ENCODE measurements at places on chromosomes 7 and 10.

- no peak for DNase-seq
These were observed 197.1 kb downstream of the SUGCT start for GRCh38 chr7:40331915-40332314.

DNA sequence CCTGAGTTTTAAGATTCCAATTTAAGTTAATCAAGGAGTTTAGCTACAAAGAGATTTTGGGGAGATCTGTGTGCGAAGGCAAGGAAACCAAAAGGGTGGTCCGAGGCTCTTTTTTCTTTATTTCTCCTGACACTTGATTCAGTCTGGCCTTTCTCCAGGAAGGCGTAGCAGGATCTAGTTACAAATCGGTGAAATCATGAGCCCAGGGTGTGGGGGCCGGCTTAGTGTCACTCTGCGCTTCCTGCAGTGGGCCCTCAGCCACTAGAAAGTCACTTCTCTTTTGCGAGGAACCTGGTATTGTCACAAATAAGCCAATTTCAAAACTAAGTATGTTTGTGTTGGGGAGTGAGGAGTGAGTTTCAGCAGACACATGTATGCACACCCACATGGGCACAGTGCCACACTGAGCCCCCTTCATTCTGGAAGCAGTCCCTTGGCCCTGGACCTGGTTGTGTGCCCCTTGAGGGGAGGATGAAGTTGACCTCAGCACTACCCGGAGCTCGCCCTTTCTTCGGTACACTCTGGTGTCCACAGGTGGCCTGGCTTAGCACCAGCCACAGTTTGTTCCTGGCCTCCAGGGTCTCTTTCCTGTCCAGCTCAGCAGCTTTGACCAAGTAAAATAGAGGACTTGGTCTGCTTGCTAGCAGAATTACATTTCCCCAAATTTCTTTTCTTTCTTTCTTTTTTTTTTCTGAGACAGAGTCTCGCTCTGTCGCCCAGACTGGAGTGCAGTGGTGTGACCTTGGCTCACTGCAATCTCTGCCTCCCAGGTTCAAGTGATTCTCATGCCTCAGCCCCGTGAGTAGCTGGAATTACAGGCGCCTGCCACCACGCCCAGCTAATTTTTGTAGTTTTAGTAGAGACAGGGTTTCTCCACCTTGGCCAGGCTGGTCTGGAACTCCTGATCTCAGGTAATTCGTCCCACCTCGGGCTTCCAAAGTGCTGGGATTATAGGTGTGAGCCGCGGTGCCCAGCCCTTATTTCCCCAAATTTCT lies 84.0 kb upstream of the BTBD16 start:
- no peak for DNase-seq

GRCh38 chr10:4647109-4647785 lies 178.8 kb upstream of the AKR1E2 start:
- no peak for DNase-seq

DNA sequence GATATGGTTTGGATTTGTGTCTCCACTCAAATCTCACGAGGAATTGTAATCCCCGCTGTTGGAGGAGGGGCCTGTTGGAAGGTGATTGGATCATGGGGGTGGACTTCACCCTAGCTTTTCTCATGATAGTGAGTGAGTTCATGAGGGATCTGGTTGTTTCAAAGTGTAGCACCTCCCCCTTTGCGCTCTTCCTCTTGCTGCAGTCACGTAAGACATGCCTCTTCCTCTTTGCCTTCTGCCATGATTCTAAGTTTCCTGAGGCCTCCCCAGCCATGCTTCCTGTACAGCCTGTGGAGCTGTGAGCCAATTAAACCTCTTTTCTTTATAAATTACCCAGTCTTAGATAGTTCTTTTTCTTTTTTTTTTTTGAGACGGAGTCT lies 17.1 kb downstream of the CDNF start:
- no peak for DNase-seq

- no peak for DNase-seq
These were observed 900.3 kb downstream of the CCSER2 start for GRCh38 chr10:85228726-85229125.

GRCh38 chr10:70982443-70982842 lies 94.1 kb upstream of the PCBD1 start:
- DNase-seq: no peak

- no peak for DNase-seq
These were observed 612 bp upstream of the SLC18A3 start for GRCh38 chr10:49609283-49610113.

DNA sequence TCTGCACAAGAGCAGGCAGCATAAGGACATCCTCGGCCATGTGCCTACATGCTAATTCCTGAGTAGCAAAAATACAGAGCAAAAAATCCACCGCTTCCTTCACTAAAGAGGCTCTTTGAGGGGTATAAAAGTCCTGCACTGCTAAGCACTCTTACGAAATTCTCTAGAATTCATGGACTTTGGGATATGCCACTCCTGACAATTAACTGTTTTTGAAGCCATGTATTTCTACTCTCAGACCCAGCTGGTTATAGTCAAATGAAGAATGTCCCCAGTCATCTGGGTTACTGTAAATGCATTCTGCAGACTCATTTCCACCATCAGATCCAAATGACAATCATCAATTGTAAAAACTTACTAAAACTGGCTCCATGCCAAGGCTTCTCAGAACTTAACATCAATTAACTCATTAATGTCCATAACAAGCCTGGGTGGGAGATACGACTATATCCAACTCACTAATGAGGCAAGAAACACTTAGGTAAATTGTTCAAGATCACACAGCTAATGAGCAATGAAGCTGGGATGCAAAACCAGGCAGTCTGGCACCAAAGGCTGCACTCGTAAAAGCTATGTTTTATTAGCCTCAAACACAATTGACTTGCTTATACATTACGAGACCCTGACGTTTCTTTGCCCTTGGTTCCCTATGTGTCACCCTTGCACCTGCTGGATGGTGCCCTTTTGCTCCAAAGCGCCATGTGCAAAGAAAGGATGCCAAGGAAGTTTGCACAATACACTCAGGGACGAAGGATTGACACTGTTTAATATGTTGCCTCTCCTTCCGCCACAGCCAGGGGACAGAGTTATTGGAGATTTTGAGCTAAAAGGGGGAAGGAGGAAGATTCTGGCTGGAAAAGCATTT lies 250.4 kb downstream of the ELMO1 start:
- DNase-seq: no peak

DNA sequence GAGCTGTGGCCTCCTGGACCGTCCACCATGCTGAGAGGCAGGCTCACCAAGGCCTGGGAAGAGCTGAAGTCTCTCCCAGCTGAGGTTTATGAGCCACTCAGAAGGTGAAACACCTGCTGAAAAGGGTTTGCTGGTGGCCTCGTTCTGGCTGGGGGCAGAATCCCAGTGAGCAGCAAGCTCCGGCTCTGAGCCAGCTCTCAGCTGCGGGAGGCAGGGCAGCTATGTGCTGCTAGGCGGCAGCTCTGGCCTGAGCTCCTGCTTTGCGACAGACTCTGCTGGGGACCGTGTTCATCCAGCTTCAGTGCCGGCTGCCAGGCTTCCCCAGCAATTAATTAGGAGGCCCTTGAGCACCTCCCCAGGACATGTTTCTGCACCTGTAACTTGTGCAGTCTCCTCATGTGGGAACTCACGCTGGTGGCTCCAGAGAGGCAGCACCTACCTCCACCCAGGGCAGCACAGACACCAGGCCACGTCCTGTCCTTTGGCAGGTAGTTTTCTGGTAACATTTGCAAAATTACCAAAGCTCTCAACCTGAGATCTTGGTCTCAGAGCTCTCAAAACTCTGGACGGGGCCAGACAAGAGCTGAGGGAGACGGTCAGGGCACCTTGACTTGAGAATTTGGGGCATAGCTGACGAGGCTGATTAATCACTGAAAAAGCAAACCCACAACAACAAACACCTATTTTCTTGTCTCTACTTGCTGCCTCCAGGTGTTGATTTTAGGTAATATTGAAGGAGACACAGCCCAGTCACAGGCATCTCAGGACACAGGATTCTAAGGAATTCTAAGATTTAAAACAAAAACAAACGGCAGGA lies 185.0 kb downstream of the TCERG1L start:
- DNase-seq: peak; percentile 16

- DNase-seq: no peak
These were observed 322.4 kb upstream of the KLF6 start for GRCh38 chr10:4107285-4107851.

- no peak for DNase-seq
These were observed 225.9 kb downstream of the PAXIP1 start for GRCh38 chr7:154777023-154777422.

- DNase-seq: peak; percentile 42
These were observed 45.2 kb downstream of the VPS41 start for GRCh38 chr7:38863601-38864291.

- no peak for DNase-seq
These were observed 246.1 kb downstream of the REEP3 start for GRCh38 chr10:63767138-63767801.

GRCh38 chr10:72692994-72693781 lies 1.2 kb downstream of the MCU start:
- DNase-seq: no peak

- no peak for DNase-seq
These were observed 973 bp downstream of the SDK1 start for GRCh38 chr7:3301831-3302618.

DNA sequence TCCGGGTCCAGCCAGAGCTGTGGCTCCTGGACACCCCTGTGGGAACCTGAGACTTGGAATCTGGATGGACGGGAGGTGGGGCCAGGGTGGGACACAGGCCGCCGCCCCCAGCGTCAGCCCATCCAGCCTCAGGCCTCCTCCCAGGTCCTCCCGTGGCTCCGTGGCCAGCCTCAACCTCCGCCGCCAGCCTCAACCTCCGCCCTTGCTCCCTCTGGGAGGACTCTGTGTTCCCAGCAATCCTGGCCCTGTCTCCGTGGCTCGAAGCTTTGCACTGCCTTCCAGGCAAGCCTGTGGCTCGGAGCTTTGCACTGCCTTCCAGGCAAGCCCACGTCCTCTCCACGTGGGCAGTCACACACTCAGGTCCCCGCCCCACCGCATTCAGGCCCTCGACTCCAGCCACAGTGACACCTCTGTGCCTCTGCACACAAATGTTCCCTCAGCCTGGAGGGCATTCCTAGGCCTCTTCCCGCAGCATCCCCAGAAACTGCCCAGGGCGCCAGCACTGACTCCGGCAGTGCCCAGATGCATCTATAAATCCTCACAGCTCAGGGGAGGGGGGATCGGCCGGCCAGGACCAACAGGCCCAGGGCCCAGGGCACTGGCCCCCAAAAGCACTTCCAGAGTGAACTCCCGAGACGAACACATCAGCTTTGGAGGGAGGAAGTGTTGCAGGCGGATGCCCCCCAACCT lies 44.7 kb upstream of the PDGFA start:
- DNase-seq: no peak

DNA sequence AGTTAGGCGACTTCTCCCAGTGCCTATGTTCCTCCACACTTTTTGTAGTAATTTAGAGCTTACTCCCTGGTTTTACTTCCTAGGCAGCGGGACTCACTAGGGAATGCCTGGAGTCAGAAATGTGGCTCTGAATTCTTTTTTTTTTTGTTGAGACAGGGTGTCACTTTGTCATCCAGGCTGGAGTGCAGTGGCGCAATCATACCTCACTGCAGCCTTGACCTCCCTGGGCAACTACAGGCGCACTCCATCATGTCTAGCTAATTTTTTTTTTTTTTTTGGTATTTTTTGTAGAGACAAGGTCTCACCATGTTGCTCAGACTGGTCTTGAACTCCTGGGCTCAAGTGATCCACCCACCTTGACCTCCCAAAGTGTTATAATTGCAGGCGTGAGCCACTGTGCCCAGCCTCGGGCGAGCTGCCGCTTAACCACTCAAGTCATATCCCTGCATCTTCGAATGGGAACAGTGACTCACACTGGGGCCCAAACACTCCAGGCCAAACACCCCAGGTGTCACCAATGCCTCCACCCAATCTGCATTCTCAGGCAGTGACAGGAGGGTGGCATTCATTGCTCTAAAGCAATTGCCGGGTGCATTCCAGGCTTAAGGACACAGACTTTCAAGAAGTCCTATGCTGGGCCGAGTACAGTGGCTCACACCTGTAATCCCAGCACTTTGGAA lies 19.6 kb downstream of the RGS10 start:
- DNase-seq: no peak

DNA sequence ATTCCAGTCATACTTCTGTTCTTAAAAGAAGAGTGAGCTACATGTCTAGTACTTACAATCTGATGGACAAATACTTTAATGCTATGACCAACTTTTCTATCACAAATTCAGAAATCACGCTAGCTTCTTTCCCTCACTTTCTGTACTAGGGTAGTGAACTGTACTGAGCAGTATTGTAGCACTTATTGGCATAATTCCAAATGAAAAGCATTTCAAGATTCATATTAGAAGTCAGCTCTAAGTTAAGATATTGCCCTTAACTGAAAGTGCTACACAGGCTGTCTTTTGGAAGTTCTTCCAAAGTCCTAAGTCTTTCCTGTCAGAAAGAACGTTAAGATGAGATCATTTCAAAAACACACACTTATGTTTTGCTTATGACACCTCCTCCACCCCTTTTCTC lies 13.4 kb downstream of the P4HA1 start:
- DNase-seq: no peak

GRCh38 chr7:71414490-71414889 lies 282.5 kb downstream of the GALNT17 start:
- no peak for DNase-seq
